ENCODE measurements at places on chromosomes 16 and 17. TPM values are rescaled to one million over a fixed set of nuclear protein-coding genes. Genes with fewer than 3 reads are reported as not detected.

Gene STX1B
- 0.71 TPM for total RNA-seq

Gene ZSCAN10
- total RNA-seq = not detected

Gene CCR7
- total RNA-seq = 0.09 TPM

Gene PIRT
- total RNA-seq = not detected

Gene SMPD3
- 0.09 TPM for total RNA-seq

Gene TBC1D3B
- total RNA-seq = 1.3 TPM

Gene SLC5A11
- not detected for total RNA-seq

Gene MED1
- total RNA-seq = 15.0 TPM

Gene TPSG1
- not detected for total RNA-seq

Gene NLRC3
- under 0.01 TPM for total RNA-seq

Gene CRYBA1
- not detected for total RNA-seq

Gene KCNJ18
- total RNA-seq = not detected

Gene PIMREG
- 4.3 TPM for total RNA-seq

Gene TERB1
- 0.09 TPM for total RNA-seq

Gene SLC35G6
- total RNA-seq = not detected

Gene TEKT5
- 0.14 TPM for total RNA-seq

Gene NPIPB9
- 0.71 TPM for total RNA-seq

Gene ATP2C2
- total RNA-seq = under 0.01 TPM

Gene ZFPM1
- total RNA-seq = 1.6 TPM

Gene IGF2BP1
- total RNA-seq = 1.1 TPM

Gene IRX5
- under 0.01 TPM for total RNA-seq

Gene APRT
- 78.5 TPM for total RNA-seq

Gene DBNDD1
- total RNA-seq = 0.65 TPM

Gene UBN1
- total RNA-seq = 16.5 TPM

Gene CD300LG
- total RNA-seq = not detected

Gene CCDC154
- total RNA-seq = 0.14 TPM

Gene ECI1
- 33.8 TPM for total RNA-seq

Gene ABCA10
- 2.2 TPM for total RNA-seq

Gene CENPV
- total RNA-seq = 21.9 TPM

Gene TP53TG3B
- total RNA-seq = not detected
